ENCODE measurements at places on chromosomes 2 and 18. TPM values are rescaled to one million over a fixed set of nuclear protein-coding genes. Genes with fewer than 3 reads are reported as not detected.
A peak's percentile ranks its signal among the peaks of the same experiment; 100 is the strongest.

Gene INPP5D
- total RNA-seq, result 15.7 TPM

DNA sequence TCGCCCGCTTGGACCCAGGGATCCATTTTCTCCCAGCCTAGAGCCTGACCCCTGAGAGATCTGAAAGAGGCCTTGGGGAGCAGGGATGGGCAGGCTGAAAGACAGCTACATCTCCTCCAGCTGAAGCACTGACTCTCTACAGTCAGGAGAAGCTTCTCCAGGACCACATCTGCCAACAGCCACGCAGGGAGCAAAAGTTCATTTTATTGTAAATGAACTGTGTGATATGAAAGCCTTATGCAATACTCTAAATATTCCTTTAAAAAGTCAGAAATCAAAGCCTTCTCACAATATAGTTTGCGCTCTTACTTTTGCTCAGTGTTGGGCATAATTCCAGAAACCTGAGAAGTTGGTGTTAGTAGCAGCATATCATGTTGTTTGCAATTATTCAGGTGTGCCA, 428.9 kb upstream of the RAB6C start:
- no peak for DNase-seq

DNA sequence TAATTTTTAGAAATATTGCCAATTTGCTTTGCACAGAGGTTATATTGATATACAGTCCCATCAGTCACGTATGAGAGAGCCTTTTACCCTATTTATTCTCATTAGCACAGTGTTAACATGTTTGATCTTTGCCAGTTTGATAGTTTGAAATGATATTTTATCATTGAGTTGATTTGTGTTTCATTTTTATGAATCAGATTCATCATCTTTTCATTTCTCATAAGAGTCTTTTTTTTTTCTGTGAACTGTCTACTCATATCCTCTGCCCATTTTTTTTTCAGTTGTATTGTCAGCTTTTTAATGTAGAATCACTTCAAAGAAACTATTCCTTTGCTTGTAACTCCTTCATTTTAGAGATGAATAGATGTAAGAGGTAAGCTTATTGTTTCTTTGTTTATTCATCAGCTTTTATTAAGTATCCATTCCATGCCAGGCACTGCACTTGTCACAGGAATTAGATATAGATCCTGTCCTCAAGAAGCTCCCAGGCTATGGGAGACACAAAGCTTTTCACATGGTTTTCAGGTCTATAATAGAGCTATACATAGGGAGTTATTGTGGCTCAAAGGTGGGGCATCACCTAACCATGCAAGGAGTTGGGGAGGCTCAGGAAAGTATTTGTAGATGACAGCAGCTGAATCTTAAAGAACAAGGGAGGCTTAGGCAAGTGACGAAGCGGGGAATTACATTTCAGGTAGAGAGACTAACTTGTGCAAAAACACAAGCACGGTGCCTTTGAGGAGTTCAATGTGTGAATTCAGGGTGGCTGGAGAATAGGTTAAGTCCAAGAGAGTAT, 42.1 kb downstream of the CD28 start:
- DNase-seq, result no peak

Gene MAB21L4
- 4.9 TPM for total RNA-seq

Gene NEU4
- 58.1 TPM for total RNA-seq

DNA sequence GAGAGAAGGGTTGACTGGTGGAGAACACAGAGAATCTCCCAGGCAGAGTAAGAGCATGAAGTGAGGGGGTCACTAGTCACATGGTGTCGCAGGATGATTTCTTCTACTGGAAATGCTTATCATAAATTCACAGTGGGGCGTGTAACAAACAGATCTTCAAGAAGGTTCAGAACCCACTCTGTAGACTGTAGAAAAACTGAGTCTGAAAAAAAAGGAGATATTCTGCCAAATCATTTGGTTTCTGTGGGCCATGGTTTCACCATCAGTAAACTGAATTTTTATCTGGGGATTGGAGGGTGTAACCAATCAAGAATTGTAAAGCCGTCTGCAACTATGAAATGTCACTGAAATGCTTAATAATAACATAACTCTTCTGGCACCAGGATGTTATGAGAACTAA, 15.0 kb downstream of the TPGS2 start:
- DNase-seq, result no peak

Gene ANKRD30B
- 0.79 TPM for total RNA-seq

DNA sequence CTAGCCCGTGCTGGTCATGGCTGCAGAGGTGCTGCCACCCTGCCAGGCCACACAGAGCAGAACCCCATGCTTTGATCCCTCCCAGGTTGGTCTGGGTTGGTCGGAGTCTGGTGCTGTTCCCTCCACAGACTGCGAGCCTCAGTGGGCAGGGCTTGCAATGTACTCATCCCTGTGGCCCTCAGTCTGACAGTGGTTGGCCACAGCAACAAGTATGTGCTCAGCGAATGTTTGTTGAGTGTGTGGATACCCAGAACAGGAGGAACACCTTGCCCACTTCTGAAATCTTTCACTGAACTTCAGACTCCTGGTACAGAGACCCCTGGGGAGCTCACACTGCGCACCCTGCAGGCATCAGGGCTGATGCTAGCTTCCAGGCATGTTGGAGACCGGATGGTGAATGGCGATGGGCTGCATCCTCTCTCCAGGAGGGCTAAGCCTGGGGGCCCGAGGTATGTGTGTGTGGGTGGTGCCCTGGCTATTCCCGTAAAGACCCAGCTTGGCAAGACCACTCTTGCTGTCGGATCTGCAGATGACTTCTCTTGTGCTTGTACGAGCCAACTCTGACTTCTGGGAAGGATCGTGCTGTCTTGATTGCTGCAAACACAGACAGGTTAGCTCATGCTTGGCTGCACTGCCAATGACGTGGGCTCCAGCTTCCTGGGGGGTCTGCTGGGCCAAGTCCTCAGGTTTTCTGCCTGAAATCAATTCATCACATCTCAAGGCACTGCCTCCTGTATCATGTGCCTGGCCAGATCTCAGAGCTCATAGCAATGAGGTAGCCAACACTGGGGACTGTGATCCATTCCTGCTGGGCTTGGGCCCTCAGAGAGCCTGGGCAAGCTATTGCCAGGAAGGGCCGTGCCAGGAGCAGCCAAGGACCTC, 43.7 kb downstream of the RHOB start:
- peak; percentile 38 for DNase-seq

Measured in transverse colon (tissue), 4 donors.